ENCODE measurements at places on chromosomes 6 and 20.

GRCh38 chr6:165985806-165986299 is 181.8 kb downstream of the TBXT start:
- no peak for DNase-seq

DNA sequence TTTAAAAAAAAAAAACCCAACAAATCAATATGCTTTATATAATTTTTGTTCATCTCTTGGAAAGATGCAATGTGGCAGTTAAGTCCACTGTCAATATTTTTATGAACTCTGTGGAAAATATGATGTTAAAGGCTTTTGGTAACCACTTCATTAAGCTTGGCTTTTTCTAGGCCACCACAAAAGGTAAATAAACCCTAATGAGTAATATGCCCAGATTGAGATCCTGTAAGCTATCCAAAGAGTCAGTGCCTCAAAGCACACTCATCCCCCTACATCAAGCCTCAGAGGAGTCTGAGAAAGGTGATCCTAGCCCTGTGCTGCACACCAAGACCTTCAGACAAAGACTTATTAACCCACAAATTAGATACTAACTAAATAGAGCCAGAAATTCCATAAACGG is 121.1 kb downstream of the CDC5L start:
- no peak for DNase-seq

GRCh38 chr6:139395891-139396301 is 21.4 kb upstream of the CITED2 start:
- no peak for DNase-seq

DNA sequence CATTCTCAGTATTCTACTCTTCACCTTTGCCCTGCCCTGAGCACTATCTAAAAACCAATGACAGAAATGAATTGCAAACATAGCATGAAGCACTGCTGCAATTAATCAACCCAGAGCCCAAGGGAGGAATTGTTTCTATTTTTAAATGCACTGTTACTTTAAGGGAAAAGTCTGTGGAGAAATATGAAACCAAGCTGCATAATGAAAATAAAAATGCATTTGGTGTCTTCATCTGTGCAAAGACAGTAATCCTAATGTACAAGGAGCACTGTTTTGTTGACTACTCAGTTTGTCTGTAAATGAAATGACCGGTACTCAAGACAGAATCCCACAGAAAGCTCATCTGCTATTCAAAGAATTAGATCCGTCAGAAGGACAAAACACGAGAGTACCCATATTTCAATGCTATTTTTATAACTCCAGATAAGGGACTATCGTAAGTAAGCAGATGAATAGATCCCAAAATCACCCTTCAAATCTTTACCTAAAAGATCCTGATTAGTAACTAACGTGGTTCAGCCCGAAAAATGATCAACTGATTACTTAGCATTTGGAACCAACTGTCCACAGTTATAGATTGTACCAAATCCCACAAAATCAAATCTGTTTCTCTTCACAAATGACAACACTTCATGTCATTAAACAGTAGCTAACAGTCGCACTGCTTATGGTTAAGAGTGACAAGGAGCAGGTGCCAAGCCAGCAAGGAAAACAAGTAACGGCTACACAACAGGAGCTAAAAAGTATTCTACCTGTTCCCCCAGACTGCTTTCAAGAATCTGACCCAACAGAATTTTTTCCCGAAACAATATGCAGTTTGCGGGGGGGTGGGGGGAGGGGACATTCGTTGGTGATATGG is 2.4 kb downstream of the KIF13A start:
- DNase-seq: no peak

DNA sequence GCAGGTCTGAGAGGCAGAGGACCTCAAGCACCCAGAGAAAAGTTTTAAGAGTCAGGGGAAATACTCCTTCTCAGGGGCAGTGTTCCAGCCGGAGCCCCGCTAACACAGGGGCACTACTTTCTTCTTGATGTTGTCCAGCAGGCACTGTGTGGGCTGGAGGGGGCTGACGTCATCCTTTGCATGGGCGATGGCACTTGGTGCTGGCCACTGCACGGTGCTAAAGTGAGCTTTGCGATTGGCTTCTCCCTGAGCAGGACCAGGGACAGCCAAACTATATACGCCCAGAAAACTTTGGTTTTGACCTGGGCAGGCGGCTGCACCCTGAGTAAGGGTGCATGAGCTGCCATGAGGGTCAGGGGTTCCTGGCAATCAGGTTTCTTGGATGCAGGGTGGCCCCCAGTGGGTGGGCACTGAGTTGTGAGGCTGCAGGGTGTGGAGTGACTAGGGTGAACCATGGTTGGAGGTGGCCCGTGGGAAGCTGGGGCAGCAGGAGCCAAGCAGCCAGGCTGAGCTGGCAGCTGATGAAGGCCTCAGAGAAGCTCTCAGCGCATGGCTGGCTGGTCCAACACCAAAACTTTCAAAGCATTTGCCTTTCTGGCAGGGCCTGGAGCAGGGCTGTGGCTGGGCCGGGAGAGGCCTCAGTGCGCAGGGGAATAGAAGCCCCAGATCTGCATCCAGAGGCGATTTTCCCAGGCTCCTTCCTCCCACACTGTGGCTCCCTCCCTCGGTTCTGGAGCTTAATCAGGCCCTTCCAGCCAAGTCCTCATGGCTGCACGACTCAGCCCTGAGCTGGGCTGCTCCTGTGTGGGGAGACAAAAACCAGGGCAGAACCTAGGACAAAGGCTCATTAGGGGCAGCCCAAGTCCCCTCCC is 18.3 kb downstream of the MRPS18A start:
- DNase-seq: no peak

DNA sequence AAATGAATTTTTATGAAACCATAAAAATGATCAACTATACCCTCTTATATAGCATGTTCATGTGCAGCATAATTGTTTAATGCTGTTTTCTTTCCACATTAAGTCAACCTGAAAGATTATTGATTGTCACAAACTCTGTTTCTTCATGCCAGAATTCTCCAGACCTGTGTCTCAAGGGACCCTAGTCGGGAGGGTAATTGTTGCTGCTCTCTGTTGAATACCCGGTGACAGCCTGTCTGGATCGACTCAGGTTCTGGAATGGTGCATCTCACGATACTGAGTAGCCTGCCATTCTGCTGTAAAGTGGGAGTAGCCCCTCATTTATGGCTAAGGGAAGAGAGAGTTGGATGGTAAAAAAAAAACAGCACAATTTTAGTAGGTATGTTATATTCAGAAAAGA is 449.9 kb upstream of the SOX4 start:
- no peak for DNase-seq

DNA sequence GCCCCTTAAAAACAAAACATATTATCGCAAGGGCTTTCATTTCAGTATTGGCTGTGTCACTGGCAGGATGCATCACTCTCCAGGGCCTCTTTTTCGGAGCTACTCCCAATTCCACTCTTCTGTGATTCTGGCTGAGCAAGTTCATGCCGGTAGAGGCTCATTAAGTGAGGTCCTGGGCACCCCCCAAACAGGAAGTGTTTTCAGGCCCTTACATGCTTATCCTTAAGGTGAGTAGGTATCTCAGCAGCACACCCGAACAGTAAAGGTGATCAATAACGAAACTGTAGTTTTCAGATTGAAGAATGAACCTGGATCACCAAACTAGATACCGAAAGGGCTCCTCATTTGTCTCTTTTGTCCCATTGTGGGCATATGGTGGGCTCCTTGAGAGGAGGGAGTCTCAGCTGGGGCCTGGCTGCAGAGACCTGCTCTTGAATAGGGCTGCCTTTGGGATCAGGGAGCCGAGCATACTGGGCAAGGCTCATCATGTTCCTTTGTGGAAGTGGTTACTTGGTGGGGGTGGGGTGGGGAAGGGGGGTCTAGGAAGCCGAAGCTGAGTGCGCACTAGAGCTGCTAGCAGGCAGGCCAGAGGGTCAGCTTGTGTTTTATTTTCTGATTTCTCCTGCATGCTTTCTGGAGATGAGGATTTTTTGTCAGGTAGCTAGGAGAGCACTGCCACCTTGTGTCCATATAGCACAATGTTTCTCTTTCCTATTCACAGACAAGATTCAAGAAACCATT is 65.2 kb downstream of the CDS2 start:
- peak; percentile 83 for DNase-seq

DNA sequence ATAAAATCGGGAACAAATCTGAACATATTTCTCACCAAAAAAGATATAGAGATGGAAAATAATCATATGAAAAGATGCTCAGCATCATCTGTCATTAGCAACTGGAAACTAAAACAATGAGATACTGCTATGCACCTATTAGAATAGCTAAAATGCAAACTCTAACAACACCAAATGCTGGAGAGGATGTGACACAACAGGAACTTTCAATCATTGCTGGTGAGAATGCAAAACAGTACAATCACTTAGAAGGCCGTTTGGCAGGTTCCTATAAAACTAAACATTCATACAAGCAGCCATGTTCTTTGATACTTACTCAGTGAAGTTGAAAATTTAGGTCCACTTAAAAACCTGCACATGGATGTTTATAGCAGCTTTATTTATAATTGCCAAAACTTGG is 67.0 kb downstream of the FAM50B start:
- DNase-seq: no peak

Measured in hematopoietic multipotent progenitor cell treated with erythropoietin and hydrocortisone succinate and interleukin-3 and kit ligand, for 17 days (in vitro differentiated cells).